Right ventricle myocardium inferior (tissue), 1 donor: ENCODE measurements at places on chromosomes 1 and 21. TPM values are rescaled to one million over a fixed set of nuclear protein-coding genes. Genes with fewer than 3 reads are reported as not detected.

DNA sequence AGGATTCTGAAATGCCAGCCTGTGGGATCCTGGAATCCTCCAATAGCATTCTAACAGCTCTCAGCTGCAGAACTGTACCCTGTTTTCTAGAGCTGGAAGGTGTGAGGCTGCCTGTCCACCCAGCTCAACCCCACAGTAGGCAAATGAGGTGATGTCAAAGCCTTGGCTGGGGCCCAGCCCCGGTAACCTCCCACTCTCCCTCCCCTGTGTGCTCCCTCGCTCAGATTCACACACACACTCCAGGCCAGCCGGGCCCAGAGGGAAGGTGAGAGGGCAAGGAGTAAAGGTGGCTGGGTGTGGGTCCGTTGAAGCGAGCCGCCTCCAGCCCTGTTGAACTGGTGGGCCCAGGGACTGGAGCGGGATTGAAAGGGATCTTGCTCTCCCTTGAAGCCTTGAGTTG lies at the start of gene BSND:
Gene BSND, plus strand, starts transcription at position 257 of the 400 bp plus-strand sequence. CDS start 254 bp downstream, outside the sequence.
- no peak for DNase-seq

GRCh38 chr1:92817986-92818764 lies 13.7 kb upstream of the RPL5 start:
- no peak for DNase-seq

DNA sequence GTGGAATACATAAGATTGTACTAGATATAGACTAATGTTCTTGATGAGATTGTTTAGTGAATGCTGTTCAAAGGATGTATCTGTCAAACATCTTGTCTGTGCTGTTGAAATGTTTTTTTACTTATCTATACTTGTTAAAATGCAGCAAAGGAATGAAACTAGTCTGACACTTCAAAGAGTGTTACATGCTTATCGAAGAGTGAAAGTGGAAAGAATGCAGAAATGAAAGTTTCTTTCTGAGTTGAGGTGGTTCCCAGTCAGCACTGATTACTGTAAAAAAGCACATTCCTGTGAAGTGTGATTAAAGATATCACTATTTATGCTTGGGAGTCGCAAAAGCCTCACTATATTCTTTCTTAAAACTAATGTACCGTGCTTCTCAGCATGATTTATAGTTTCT lies 1225.2 kb downstream of the NCAM2 start:
- DNase-seq, result no peak

Gene ACTL8
- total RNA-seq, result not detected

Gene BRINP2
- total RNA-seq, result 0.32 TPM

DNA sequence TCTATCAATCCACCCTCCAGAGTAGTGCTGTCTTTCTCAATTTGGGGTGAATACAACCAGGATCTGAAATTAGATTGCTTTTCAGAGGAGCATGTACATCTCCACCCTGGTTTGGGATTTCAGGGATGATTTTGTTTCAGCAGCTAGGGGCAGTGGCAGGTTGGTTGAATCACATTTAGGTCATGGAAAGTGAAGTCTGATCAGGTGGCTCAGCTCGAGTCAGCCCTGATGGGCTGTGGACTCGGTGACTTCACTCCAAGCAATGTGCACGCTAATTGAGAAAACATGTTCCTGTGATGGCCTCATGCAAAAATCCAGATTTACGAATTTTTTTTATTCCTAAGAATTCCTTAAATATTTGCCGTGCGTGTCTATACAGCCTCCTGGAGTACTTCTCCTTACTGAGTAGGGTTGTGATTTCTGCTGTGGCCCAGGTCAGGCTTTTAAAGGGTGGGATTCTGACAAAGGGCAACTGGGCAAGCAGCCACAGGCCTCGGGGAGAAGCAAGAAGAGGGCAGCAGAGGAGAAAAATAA lies 7.5 kb downstream of the NGF start:
- DNase-seq, result no peak

Gene SERINC2
- total RNA-seq, result 1.7 TPM

DNA sequence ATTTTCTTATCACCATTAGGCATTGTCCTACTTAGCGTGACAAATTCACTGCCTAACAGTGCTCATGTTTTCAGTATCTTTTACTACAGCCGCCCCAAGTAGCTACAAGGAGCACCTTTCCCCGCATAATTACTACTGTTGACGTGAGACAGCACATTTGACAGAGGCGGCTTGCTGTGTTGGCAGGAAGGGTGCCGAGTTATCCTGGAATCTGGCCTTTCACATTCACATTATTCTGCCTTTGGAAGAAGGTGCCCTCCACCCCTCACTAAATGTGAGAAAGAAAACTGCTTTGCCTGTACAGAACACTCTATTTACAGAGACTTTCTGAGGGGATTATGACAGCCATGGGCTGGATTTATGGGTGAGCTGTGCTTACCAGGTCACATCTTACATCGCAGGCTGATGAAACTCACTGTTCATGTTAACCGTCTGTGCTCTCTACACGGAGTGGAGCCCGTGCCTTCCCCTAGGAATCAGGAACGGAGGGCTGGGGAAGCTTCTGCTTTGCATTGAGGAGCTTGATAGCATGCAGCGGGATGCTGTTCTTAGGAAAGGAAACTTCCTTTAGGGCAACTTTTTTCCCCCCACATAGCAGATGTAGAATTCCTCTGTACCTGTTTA lies 148.0 kb upstream of the ZRANB2 start:
- no peak for DNase-seq

Gene DISP3
- 0.08 TPM for total RNA-seq

GRCh38 chr21:42599486-42599885 lies 53.9 kb upstream of the PDE9A start:
- DNase-seq, result no peak

DNA sequence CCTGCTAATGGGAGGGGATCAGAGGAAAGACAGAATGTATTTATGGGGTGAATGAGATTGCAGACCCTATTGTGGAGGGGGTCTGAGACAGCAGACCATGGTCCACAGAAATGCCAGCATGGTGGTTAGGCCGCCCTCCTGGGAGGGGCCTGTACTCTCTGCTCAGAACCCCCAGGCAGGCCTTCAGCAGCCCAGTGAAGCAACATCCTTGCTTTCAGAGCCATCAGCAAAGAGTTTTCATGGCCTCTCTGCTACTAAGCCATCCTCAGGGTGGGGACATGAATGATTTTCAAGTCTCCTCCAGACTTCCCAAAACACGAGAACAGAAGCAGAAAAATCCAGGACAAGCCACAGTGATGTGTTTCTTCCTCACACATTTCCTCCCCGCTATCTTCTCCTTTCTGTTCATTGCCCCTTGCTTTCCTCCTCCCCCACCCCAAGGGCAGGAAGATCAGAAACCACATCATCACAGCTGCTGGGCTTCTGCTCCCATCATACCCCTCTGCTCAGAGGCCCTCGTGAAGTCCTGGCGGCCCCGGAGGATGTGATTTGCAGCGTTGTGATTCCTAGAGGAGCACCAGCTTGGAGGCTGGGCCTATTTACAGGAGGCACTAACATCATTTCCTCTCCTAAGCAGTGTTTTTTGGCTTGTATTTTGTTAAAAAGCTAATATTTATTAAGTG lies 48.0 kb downstream of the ABCA4 start:
- DNase-seq, result no peak

- DNase-seq, result no peak
Measured at GRCh38 chr1:6692956-6693355, 8.7 kb downstream of the DNAJC11 start.

Gene NTRK1
- 2.4 TPM for total RNA-seq

Gene PCSK9
- total RNA-seq, result not detected

Gene OXCT2
- total RNA-seq, result 1.3 TPM

- DNase-seq, result no peak
Measured at GRCh38 chr21:33266789-33267135, 595 bp downstream of the IL10RB start.

GRCh38 chr1:1907098-1907736 lies 7.8 kb upstream of the CALML6 start:
- DNase-seq, result peak; percentile 63

GRCh38 chr1:24771574-24771973 lies 26.3 kb downstream of the CLIC4 start:
- no peak for DNase-seq

Gene ZNF593OS
- not detected for total RNA-seq

GRCh38 chr1:211257826-211258225 lies 1.3 kb upstream of the RCOR3 start:
- no peak for DNase-seq

DNA sequence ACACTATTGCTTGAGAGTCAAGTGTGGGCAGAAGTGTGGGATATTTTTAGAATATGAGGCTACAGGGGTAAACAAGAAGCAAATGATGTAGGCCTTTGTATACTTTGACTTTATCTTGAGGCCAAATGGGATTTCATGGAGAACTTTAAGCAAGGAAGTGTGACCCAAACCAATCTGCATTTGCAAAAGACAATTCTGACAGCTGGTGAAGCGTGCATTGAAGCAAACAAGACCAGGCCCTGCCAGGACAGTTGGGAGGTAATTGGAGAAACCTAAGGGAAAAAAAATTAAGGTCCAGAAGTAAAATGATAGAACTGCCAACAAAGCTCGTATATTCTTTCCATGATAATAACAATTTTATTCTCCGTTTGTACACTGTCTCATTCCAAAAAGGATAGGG lies 168.3 kb downstream of the TM2D1 start:
- no peak for DNase-seq

Gene HES3
- total RNA-seq, result not detected

- DNase-seq, result no peak
Measured at GRCh38 chr1:90717356-90717664, 208 bp upstream of the BARHL2 start.

DNA sequence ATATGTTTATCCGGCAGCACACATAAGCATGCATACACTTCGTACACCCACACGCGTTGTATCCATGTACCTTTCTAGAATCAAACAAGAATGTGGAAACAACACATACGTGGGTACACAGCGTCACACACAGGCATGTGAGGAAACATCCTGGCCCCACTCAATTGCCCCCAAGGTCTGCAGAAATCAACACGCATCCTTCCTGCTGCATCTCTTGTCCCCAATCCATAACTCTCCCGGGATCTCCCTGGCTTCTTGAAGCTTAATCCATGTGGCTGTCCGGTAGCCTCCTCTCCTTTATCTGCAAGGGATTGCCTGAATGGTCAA lies 5.5 kb upstream of the TBX15 start:
- no peak for DNase-seq

- no peak for DNase-seq
Measured at GRCh38 chr1:212816567-212817278, 25.0 kb downstream of the TATDN3 start.

GRCh38 chr1:54127594-54128300 lies 25.1 kb downstream of the CDCP2 start:
- no peak for DNase-seq

DNA sequence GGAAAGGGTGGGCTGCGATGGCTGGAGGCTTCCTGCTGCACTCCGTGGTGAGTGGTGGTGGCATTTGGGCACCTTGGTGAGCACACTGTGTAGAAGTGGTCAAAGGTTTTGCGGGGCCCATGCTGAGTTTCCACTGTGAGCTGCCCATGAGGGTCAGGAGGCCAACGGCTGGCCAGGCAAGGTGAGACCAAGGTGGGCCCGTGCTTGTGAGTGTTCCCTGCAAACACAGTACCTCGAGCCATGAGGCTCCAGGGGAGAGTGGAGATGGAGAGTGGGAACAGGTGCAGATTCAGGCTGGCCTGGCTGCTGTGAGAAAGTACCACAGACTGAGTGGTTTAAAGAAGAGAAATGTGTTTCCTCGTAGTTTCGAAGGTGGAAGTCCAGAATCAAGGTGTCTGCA lies 40.8 kb downstream of the AJAP1 start:
- DNase-seq, result no peak

GRCh38 chr1:118321840-118322239 lies 136.8 kb upstream of the SPAG17 start:
- no peak for DNase-seq

DNA sequence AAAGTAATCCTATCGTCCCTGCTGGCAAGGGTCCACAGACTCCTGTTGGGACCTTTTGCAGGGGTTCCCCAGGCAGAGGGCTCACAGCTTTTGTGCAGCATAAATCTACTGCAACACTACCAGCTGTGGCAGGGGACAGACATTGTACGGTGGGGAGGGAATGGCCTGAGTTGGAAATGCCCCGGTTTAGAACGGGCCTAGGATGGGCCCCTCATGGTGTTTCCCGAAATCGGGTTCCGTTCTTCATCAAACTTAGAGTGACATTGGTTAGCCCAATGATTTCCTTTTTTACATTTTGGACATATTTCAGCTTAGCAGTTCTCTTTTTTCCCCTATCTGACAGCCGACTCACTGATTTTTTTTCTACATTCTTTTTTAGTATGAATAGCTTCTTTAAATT lies 26.5 kb upstream of the SAMD11 start:
- no peak for DNase-seq

- DNase-seq, result no peak
Measured at GRCh38 chr1:175498002-175498401, 245.4 kb downstream of the TNR start.

Gene OR2T11
- not detected for total RNA-seq
